Endodermal cell (in vitro differentiated cells): ENCODE measurements at places on chromosomes 2 and 18.
A peak's percentile ranks its signal among the peaks of the same experiment; 100 is the strongest.

- DNase-seq, result no peak
Observed at GRCh38 chr2:46643951-46644350, 164.6 kb downstream of the TMEM247 start.

- DNase-seq, result no peak
Observed at GRCh38 chr2:75800456-75800855, 89.7 kb upstream of the GCFC2 start.

GRCh38 chr2:11325961-11326676 lies 18.3 kb downstream of the ROCK2 start:
- no peak for DNase-seq

DNA sequence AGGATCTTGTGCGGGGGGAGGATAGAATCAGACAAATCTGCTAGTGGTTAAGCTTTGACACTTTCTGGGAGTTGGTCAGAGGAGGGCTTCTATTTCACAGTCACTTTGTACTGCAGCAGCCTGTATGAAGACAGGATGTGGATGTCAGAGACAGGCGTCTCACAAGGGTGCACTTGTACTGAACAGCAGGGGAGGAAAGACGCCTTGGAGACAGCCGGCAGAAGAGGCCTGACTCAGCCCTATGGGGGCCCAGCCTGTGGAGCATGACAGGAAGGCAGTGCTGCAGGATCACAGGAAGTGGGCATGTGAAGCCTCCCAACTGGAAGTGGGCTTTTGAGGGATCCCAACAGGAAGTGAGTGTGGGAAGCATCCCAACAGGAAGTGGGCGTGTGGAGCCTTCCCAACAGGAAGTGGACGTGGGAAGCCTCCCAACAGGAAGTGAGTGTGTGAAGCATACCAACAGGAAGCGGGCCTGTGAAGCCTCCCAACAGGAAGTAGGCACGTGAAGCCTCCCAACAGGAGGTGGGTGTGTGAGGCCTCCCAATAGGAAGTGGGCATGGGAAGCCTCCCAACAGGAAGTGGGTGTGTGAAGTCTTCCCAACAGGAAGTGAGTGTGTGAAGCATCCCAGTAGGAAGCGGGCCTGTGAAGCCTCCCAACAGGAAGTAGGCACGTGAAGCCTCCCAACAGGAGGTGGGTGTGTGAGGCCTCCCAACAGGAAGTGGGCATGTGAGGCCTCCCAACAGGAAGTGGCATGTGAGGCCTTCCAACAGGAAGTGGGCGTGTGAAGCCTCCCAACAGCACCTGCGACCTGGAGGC lies 212.3 kb downstream of the SNTG2 start:
- no peak for DNase-seq

- DNase-seq, result no peak
Observed at GRCh38 chr18:24878289-24878688, 417.9 kb downstream of the HRH4 start.

DNA sequence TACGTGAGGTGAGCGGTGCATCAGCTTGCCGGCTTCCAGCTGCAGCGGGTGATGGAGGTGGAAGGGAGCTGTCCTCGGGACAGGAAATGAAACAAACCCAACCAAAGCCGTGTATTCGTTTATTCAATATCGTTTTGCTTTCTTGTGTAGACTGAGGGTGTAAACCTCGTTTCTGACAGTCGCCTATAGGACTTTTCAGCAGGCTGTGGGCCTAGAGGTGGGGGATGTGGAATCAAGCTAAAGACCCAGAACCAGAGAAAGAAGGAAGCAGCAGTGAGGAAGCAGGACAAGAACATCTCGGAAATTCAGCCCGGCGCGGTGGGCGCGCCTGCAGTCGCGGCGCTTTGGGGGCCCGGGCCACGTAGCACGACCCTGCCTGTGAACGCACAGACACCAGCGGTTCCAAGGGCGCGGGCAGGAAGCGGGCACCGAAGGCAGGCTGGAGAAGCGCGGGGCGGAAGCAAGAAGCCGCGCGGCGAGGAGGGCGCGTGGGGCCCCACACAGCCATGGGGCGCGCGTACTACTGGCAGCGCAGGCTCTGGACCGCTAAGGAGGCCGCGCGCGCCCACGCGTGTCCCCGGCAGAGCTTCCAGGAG lies 755 bp upstream of the ATP9B start:
- no peak for DNase-seq

DNA sequence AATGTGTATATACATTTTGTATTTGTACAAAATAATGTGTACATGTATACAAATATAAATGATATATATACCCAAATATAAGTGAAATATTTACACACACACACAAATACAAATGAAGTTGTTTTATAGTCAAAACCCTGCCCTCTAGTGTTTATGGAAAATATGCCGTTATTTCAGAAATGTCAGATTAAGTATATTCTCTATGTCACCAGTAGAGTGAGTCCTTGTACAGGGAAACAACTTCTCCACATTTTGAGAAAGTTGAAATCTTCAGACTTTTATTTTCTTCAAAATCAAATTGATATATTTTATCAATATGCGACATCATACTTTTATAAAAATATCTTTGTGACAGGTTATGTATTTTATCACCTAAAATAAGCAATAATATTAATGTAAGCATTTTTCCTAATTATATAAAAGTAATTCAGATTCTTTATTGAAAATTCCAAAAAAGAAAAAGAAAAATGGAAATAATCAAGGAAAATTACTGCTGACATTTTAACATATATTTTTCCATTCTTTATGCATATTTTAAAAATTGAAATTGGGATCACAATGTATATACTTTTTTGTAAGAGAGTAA lies 22.4 kb downstream of the ARL6IP6 start:
- no peak for DNase-seq

- DNase-seq, result no peak
Observed at GRCh38 chr2:176579608-176580007, 310.4 kb downstream of the MTX2 start.

DNA sequence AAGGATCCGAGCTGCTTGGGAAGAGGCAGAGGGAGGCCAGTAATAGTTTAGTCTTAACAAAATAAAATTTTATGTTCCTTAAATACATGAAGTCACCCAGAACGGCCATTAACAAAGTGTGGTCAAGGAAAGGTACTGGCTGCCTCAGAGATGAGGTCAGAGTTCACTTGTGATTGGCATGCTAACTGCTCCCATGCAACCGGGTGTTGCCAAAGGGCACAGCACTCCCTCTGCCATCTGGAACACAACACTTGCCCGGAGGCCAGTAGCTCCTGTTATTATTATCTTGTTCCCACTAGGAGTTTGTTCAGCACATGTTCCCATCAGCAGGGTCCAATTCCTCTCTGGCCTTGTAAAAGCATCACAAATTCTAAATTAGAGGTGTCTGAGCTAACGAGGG lies 207.0 kb downstream of the CYP26B1 start:
- peak; percentile 20 for DNase-seq

DNA sequence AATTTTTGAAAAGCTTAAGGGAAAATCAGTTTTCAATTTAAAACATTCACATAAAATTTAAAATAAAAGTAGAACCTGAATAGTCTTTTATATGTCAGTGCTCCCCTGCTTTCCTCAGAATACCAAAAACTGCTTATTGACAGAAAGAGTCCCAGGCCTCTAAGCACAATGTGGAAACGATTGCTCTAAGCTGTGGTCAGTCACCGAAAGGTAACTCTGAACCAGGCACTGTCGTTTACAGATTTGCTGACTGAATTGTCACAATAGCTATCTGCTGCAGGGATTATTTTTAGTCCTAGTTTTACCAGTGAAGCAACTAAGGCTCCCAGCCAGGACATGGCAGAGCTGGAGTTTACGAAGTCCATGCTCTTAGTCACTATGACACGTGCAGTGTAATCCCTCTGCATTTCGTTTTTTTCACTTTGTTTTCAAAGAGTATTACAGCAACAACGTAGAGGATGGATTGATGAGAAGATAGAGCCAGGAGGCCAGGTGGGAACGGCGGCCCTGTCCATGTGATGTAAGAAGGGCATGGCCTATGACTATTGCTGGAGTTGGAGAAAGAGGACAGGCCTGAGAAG lies 28.1 kb upstream of the TMEM247 start:
- DNase-seq, result no peak

DNA sequence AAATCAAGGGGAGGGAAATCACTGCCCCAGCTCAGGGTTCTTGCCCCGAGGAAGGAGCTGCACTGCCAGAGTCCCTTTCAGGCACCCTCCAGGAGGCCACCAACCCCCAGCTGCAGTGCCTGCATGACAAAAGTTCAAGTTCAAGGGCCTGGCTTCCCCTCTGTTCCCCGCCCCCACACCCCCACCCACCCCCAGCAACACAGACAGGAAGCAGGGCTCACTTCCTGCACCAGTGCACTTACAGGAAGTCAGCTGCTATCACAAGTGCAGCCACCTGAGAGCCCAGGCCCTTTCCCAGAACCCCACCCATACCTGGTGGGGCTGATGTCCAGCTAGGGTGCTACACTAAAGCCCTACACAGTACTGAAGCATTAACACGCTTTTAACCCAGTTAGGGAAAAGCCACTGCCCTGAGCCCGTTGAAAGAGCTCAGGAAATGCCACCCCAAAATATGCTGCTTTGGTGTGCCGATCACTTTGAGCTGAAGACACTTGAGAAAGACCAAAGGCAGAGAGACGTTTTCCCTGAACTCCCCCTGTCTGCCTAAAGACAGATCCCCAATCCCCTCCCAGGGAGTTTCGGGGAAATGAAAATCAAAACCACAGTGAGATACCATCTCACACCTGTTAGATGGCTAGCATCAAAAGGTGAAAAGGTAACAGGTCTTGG lies 109.9 kb upstream of the CAB39 start:
- DNase-seq, result no peak

GRCh38 chr2:7525746-7526145 lies 608.5 kb downstream of the RNF144A start:
- DNase-seq, result no peak

GRCh38 chr2:74671479-74671878 lies 17.4 kb downstream of the SEMA4F start:
- no peak for DNase-seq

DNA sequence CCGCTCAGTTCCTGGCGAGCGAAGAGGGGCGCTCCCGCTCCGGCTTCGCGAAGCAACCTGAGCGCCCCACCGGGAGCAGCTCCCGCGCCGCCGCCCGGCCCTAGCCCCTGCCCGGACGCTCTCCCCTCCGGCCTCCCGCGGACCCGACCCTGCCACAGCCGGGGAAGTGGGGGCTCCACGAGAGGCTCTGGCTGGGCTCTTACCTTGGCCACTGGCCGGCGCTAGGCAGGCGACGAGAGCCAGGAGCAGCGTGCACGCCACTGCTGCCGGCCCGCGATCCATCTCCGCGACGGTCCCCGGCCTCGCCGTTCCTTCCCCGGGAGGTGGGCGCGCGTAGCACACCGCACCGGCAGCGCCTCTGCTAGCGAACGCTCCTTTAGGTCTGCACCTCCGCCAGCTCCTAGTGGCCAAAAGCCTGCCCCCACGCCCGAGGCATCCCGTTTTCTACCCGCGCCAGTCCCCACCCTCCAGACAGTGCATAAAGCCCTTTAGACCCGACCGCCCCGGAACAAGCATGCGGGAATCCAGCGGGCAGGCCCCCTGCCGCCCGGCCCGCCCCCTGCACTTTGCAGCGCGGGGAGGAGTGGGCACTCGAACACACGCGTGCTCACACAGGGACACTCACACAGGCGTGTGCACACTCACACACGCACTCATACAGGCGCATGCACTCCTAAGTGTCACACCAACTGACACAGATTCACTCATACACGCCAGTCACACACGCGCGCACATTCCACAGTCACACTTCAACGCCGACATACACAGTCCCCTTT lies at the start of gene LRP2:
TSS of gene LRP2 (minus strand) at position 417 of the 776 bp plus-strand sequence. CDS start at position 282, 135 bp downstream.
- DNase-seq, result peak; percentile 80

DNA sequence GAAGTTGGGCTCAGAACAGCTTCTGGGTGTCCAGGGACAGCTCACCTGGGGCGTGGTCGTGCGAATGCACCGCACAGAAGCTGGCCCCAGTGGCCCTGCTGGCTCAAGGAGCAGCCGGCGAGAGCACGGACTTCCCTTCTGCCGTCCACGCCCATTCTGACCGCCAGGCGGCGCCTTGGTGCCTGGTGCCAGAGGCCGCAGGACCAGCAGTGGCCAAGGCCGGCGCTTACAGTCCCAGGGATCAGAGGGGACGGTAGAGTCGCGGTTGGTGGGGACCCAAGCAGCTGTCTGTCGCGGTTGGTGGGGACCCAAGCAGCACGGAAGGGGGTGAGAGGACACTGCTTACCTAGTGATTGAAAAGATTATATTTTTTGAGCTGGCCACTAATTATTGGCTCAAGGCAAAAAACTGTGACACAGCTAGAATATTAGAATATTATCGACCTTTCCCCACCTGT lies 25.7 kb downstream of the NPPC start:
- peak; percentile 99 for DNase-seq

DNA sequence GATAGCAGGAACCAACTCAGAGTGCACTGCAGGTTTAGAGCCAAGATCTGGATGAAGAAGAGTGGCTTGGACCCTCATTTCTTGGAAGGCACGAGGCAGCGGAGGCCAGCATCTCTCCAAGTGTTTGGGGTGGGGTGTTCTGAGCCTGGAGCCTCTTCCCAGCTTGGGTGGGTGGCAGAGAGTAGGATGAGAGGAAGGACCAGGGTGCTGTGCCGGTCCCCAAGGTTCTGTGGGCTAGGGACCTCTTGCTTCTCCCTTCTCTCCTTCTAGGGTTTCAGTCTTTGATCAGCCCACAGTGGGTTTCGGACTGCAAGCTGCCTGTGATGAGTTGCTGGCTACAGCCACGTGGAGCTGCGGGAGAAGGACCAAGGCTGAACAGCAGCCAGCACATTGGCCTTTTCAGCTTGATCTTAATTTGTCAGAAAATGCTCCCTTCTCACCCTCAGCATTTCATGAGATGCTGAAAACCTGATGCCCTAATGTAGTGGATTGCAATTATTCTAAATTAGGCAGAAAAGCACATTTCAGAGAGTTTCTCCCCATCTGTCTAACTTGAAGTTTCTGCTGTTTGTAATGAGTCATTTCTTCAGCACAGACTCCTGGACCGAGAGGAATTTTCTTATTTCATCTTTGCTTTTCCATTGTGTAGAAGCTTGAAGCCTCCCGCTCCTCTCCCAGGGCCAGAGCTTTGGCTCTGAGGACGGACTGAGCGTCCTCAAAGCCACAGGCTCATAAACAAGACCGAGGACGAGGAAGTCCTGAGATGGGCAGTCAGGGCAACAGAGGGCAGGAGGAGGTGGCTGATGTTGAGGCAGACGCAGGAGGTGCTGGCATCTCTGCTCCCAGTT lies 99.1 kb upstream of the HDAC4 start:
- no peak for DNase-seq

GRCh38 chr2:137228566-137228965 lies 463.2 kb downstream of the THSD7B start:
- no peak for DNase-seq
